Fibroblast of the aortic adventitia (primary cell): ENCODE measurements at places on chromosomes 13 and 19.

DNA sequence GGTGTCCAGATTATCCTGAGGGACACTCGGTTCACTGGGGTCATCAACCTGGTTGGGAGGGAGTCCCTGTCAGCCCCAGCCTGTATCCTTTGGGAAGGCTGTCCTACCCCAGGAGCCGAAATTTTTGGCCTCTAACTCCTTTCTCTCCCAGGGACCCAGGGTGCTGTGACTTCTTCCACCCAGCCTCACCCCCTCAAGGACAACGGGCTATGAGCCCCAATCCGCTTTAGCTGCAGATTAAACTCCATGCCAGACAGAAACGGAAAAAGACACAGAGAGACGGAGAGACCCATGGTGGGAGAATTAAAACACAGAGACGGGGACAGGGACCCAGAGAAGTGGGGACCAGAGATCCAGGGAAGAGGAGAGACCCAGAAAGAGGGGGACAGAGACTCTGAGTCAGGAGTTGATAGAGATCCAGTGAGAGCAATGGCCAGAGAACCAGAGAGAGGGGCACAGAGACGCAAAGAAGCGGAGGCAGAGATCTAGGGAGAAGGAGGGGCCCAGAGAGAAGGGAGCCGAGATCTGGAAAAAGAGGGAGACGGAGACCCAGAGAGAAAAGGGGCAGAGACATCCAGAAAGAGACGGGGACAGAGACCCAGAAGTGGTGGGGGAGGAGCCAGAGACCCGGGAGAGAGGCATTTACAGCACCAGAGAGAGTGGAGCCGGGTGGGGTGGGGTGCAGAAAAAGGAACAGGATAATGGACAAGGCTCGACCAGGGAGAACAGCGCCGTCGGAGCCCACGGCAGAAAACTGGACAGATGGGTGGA, 703 bp downstream of the SLC17A7 start:
- DNase-seq = no peak

DNA sequence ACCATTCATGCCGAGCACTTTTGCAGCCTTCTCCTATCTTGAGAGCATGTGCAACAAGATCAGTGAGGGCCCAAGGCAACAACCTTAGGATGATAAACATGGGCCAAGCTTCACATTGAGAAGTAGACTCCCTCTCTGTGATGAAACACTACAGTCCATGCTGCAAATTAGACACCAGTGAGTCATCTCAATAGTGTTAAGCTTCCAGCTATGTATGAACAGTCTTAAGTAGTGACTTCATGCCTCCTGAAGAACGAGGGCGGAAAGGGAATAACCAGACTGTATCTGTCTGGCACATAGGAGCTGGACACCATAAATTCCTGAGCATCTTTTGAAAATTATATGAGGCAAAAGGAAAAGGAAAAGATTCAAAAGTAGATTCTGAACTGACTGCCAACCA, 309.9 kb upstream of the SLITRK1 start:
- peak; percentile 87 for DNase-seq

DNA sequence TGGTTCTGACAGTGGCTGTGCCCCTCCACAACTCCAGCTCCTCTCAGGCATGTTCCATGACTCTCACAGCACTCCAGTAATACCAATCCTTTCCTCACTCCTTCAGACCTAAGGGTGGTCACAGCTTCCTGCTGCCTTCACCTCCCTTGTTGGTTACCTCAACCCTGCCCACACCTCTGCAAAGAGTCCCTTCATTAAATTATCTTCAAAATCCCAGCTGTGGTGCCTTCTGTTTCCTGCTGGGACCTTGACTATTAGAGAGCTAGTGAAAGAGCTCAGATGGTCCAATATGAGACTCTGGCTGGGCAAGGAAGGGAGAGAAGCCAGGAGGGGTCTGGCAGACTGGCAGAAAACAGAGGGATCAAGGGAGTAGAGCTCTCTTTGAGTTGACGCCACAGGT, 26.1 kb downstream of the DEDD2 start:
- DNase-seq = no peak

- no peak for DNase-seq
Measured at GRCh38 chr13:46101484-46102254, 3.2 kb downstream of the CPB2 start.
